ENCODE measurements at places on chromosomes 3 and 15.

DNA sequence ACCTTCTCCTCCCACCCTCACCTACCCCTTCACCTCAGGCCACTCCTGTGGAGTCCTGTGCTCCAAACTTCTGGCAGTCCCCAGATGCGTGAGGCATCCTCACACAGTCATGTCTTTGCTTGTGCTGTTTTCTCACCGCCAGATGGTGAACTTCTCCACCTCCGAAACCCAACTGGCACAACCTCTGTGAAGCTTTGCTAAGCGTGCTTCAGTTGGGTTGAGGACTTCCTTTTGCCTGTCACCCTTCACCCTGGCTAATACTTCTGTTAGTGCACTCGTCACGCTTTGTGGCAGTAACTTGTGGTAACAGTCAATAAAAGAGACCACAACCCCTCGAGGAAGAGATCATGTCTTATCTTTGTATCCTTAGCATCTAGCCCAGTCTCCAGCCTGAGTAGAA lies 42.0 kb upstream of the SKOR1 start:
- peaks cover 50% of the 10 kb centered on the region for H3K4me1 ChIP-seq
- peak overlapping the region; percentile 6 for H3K4me3 ChIP-seq
- H3K27ac ChIP-seq = peak overlapping the region; percentile 91
- no peaks in the 10 kb centered on the region for H3K27me3 ChIP-seq
- peak; percentile 88 for DNase-seq

DNA sequence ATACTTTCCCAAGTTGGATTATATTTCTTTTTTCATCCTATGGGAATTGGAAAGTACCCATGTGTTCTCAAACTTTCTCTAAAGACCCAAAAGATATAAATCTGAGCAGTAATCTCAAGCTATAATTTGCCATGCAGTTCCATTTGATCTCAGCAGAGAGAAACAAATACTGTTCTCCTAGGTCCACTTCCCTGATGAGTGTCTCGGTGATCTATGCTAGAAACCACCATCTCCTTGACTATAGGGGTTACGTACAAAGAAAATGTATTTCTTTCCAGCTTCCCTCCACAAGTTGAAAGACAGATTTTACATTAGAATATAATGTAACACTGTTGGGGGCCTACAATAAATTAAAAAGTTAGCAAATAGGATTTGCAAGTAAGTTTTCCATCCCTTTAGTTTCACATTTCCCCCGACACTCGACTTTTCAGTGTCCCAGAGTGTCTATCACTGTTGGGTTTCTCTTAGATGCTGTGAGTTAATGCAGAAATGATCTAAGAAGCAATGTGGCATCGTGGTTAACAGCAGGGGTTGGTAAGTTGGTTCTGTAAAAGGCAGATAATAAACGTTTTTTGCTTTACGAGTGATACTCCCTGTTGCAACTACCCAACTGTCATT lies 465.1 kb upstream of the CFAP20DC start:
- no peak overlapping the region for H3K27ac ChIP-seq
- DNase-seq = no peak
- no peaks in the 10 kb centered on the region for H3K4me1 ChIP-seq
- no peak overlapping the region for H3K4me3 ChIP-seq
- H3K36me3 ChIP-seq = no peaks in the 10 kb centered on the region

- no peaks in the 10 kb centered on the region for H3K36me3 ChIP-seq
- H3K27me3 ChIP-seq = no peaks in the 10 kb centered on the region
- peak overlapping the region; percentile 96 for H3K27ac ChIP-seq
- DNase-seq = no peak
- no peak overlapping the region for H3K4me3 ChIP-seq
Measured at GRCh38 chr15:87907676-87908446, 348.7 kb downstream of the NTRK3 start.

GRCh38 chr3:167840247-167840646 lies 104.7 kb downstream of the SERPINI1 start:
- H3K36me3 ChIP-seq = no peaks in the 10 kb centered on the region
- no peak overlapping the region for H3K27ac ChIP-seq
- peaks cover 28% of the 10 kb centered on the region for H3K4me1 ChIP-seq
- H3K4me3 ChIP-seq = no peak overlapping the region

DNA sequence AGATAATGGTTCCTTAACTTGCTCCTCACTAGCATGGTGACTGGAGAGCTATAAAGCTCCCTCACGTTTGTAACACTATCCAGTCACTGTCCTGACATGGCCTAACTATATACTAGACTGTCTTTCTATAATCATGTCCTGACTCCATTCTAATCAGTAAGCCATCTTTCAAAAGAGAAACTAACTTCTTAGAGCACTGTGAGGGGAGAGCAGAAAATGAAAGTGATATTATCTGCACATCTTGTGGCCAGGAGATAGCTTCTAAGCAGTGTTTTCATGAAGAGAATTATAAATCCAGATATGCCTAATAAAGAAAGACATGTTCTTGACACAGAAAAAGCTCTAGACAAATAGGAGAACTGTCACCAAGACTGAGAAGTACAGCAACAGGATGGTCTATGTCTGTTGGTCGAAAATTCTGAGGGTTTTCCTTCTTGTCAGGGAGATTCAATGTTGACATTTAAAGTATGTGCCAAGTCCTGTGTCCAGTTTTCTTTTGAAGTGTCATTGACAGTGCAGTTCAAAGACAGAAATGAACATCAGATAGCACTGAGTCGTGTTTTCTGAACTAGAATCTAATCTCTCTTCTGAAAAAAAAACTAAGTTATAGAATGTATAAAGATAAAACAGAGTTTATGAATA lies 230.6 kb upstream of the PEX5L start:
- no peak overlapping the region for H3K27ac ChIP-seq
- no peak overlapping the region for H3K4me3 ChIP-seq
- DNase-seq = peak; percentile 35
- no peaks in the 10 kb centered on the region for H3K4me1 ChIP-seq
- H3K36me3 ChIP-seq = no peaks in the 10 kb centered on the region

DNA sequence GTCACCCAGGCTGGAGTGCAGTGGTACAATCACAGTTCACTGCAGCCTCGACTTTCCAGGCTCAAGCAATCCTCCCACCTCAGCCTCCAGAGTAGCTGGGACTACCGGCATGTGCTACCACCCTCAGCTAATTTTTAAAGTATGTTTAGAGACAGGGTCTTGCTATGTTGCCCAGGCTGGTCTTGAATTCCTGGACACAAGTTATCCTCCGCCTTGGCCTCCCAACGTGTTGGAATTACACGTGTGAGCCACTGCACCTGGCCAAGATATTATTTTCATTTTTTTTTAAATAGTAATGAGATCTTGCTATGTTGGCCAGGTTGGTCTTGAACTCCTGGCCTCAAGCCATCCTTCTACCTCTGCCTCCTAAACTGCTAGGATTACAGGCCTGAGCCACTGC lies 4.4 kb upstream of the MPI start:
- DNase-seq = no peak
- H3K36me3 ChIP-seq = no peaks in the 10 kb centered on the region
- no peaks in the 10 kb centered on the region for H3K27me3 ChIP-seq

- H3K36me3 ChIP-seq = no peaks in the 10 kb centered on the region
- no peaks in the 10 kb centered on the region for H3K4me1 ChIP-seq
- no peak overlapping the region for H3K27ac ChIP-seq
- no peak overlapping the region for H3K4me3 ChIP-seq
- H3K27me3 ChIP-seq = no peaks in the 10 kb centered on the region
Measured at GRCh38 chr3:176650478-176650877, 546.8 kb downstream of the TBL1XR1 start.

DNA sequence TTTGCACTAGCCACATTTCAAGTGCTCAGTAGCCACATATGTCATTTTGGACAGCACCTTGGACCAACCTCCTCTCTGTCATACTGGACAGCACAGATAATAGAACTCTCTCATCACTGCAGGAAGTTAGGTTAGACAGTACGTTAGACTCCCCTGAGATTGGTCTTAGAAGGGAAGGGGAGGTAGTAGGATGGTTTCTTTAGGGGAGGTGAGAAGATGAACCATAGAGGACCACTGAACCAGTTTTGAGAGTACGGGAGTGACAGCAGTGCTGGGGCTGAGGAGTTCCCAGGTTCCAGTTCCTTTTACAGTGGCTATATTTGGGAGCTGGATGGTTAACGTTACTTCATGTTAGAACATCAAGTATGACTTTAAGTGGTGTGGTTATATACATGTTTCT lies 7.8 kb downstream of the LRCH3 start:
- H3K4me1 ChIP-seq = peaks cover 79% of the 10 kb centered on the region
- H3K36me3 ChIP-seq = no peaks in the 10 kb centered on the region
- peak; percentile 67 for DNase-seq
- H3K4me3 ChIP-seq = peak overlapping the region; percentile 12
- H3K27me3 ChIP-seq = no peaks in the 10 kb centered on the region
- peak overlapping the region; percentile 48 for H3K27ac ChIP-seq

DNA sequence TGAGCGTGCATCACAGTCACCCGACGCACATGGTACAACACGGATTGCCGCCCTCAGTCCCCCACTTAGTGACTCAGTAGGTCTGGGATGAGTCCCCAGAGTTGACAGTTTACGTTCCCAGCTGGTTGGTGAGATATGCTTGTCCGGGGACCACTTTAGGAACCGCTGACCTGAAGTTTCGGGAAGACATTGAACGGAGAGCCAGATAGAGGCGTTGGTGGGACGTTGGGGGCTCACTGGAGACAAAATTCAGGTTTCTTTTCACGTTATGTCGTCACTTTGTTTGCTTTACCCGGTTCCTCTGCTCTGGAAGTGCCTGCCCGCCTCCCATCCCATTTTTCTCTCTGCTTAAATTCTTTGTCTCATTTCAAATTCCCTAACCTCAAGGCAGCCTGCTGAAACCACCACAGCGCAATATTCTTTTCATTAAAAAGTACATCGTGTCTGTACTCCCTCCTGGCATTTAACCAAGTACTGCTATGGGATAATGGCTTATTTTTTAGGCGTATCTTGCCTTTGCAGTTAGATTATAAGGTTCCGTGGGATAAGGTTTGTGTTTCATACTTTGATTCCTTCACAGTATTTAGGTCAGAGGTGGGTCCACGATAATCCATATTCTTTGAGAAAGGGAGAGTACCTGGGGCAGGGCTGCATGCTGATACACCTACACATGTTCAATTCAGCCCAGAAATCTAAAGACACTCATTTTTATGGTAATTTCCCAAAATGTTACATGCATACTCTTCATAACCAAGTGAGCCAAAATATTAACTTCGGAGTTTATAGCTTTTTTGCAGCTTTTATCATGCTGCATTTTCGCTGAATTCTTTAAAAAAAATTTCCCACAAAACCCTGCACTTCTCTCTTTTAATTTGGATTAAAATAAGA lies 921 bp downstream of the LMLN start:
- peak overlapping the region; percentile 76 for H3K4me3 ChIP-seq
- peaks cover 28% of the 10 kb centered on the region for H3K4me1 ChIP-seq
- H3K27me3 ChIP-seq = no peaks in the 10 kb centered on the region
- peaks cover 4% of the 10 kb centered on the region for H3K36me3 ChIP-seq
- no peak overlapping the region for H3K27ac ChIP-seq
- no peak for DNase-seq

GRCh38 chr3:129558772-129559564 lies 16.0 kb downstream of the H1-8 start:
- H3K36me3 ChIP-seq = no peaks in the 10 kb centered on the region
- peak; percentile 55 for DNase-seq

DNA sequence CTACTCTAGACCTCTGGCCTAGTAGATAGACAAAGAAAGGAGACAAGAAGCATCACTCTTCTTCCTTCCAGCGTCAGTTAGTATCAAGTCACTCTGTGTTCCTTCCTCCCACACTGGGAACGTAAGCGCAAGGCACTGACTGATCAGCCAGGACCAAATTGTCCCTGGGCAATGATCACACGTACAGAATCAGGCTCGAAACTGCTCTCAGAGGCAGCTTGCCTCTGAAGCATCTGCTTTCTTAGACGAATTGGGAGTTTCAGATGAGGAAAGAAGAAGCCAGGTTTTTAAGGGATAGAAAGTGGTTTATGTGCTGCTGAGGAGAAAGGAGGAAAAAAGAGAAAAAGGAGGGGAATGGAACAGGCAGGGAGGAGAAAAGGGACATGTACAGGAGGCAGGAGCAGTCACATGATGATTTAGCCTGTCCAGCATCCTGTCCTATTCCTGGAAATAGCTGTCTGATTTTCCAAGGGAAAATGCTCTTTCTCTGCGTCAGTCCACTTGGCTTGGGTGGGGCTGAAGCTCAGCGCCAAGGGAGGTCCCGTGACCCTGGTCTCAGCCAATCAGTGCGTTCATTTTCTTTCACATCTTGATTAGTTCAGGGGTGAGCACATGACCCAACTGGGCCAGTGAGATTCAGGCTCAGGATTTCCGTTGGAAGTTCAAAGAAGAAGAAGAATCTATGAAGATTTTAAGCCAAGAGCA lies 102.0 kb upstream of the PRICKLE2 start:
- H3K4me3 ChIP-seq = no peak overlapping the region
- H3K27ac ChIP-seq = no peak overlapping the region

DNA sequence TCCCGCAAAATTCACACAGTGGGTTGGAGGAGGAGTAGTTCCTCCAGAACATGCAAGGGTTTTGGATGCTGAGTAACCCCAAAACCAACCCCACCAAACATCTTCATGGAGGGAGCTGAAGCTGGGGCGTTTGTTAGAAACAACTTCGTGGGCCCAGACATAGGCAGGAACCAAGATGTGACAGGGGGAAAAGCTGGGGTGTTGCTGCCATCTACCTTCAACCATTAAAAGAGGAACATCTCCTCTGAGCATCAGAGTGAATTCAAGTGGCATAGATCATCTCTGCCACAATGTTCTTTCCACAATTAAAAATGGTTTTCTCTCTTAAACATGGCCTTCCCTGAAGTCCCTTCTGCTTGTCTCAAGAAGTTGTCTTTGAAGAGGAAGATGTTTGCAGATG lies 20.5 kb downstream of the SIDT1 start:
- H3K27ac ChIP-seq = no peak overlapping the region
- H3K4me1 ChIP-seq = no peaks in the 10 kb centered on the region
- no peaks in the 10 kb centered on the region for H3K27me3 ChIP-seq
- DNase-seq = peak; percentile 73

DNA sequence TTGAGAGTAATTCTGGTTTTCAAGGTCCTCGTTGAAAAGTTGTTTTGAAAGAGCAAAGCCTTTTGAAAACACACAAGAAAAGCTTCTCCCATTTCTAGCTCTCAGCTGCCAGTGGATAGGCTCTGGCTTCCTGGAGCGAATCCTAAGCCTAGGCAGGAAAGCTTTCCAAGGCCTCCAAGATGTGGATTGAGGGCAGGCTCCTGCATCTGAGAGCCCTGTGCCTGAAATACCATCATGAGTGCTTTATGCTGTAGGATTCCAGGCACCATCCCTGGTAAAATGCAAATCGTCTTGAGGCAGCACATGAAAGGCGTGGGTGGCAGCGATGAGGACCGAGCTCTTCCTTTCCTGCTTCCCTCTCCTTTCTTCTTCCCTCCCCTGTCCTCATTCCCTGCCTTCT lies 60.7 kb upstream of the CORO2B start:
- H3K4me1 ChIP-seq = no peaks in the 10 kb centered on the region
- no peaks in the 10 kb centered on the region for H3K36me3 ChIP-seq
- no peak overlapping the region for H3K27ac ChIP-seq
- no peaks in the 10 kb centered on the region for H3K27me3 ChIP-seq
- DNase-seq = no peak
- no peak overlapping the region for H3K4me3 ChIP-seq

- no peaks in the 10 kb centered on the region for H3K4me1 ChIP-seq
- no peak overlapping the region for H3K4me3 ChIP-seq
- no peak for DNase-seq
- no peaks in the 10 kb centered on the region for H3K36me3 ChIP-seq
Measured at GRCh38 chr3:153960458-153961074, 160.6 kb upstream of the ARHGEF26 start.

- no peaks in the 10 kb centered on the region for H3K36me3 ChIP-seq
- H3K4me3 ChIP-seq = no peak overlapping the region
- H3K27me3 ChIP-seq = no peaks in the 10 kb centered on the region
- peaks cover 15% of the 10 kb centered on the region for H3K4me1 ChIP-seq
- no peak overlapping the region for H3K27ac ChIP-seq
Measured at GRCh38 chr3:151093905-151094304, 8.4 kb downstream of the MED12L start.
